ENCODE measurements at places on chromosomes 3 and 15. TPM values are rescaled to one million over a fixed set of nuclear protein-coding genes. Genes with fewer than 3 reads are reported as not detected.

DNA sequence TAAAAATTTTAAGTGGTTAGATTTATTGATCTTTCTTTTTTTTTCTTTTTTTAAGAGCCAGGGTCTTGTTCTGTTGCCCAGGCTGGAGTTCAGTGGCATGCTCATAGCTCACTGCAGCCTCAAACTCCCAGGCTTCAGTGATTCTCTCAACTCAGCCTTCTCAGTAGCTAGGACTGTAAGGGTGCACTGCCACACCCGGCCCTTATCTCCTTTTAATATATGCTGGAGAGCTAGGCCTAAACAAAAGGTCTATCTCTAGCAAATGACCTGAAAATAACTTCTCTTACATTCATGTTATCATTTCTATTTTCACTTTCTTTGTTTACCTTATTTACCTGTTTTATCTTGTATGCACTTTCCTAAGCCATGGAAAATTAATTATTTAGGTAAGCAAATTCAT lies 35.2 kb upstream of the MELTF start:
- peaks cover 31% of the 10 kb centered on the region for H3K36me3 ChIP-seq
- H3K27ac ChIP-seq, result no peak overlapping the region
- H3K4me3 ChIP-seq, result no peak overlapping the region
- H3K4me1 ChIP-seq, result no peaks in the 10 kb centered on the region

- no peak overlapping the region for H3K4me3 ChIP-seq
- no peaks in the 10 kb centered on the region for H3K4me1 ChIP-seq
- H3K36me3 ChIP-seq, result no peaks in the 10 kb centered on the region
Observed at GRCh38 chr3:185712337-185712736, 112.5 kb downstream of the IGF2BP2 start.

DNA sequence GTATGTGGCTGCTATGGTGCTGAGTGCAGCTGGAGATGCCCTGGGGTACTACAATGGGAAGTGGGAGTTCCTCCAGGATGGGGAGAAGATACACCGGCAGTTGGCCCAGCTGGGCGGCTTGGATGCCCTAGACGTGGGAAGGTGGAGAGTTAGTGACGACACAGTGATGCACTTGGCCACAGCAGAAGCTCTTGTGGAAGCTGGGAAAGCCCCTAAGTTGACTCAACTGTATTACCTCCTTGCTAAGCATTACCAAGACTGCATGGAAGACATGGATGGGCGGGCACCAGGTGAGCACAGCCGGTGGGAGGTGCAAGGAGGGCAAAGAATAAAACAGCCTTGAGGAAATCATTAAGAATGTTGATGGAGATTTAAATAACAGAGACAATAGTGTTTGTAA lies 2.9 kb downstream of the ADPRH start:
- H3K4me1 ChIP-seq, result peaks cover 22% of the 10 kb centered on the region
- no peak for DNase-seq
- no peak overlapping the region for H3K27ac ChIP-seq
- H3K27me3 ChIP-seq, result no peaks in the 10 kb centered on the region
- H3K36me3 ChIP-seq, result peaks cover 4% of the 10 kb centered on the region
- no peak overlapping the region for H3K4me3 ChIP-seq

- H3K4me1 ChIP-seq, result peaks cover 28% of the 10 kb centered on the region
- H3K36me3 ChIP-seq, result peaks cover 17% of the 10 kb centered on the region
- H3K4me3 ChIP-seq, result no peak overlapping the region
- H3K27ac ChIP-seq, result no peak overlapping the region
- no peaks in the 10 kb centered on the region for H3K27me3 ChIP-seq
Observed at GRCh38 chr15:72269739-72270138, 2.6 kb downstream of the PARP6 start.

DNA sequence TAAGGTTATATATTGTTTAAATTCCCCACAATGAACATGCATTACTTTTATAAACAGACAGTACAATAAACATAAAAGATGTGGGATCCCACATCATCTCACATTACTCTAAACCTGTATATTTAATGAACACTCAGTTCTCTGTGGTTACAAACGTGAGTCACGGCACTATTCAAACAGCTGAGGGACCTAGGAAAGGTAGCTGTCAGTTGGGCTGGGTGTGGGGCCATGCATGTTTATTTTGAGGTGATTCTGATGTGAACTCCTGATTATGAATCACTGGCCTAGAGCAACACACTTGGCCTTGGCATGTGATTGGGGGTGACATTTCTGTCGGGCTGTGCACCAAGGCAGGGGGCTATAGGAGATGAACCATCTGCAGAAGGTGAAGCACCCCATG lies 147.6 kb upstream of the HACD2 start:
- peaks cover 40% of the 10 kb centered on the region for H3K27me3 ChIP-seq
- H3K36me3 ChIP-seq, result no peaks in the 10 kb centered on the region
- DNase-seq, result no peak
- no peak overlapping the region for H3K4me3 ChIP-seq

PLOD2 gene
- 1.2 TPM for total RNA-seq

DNA sequence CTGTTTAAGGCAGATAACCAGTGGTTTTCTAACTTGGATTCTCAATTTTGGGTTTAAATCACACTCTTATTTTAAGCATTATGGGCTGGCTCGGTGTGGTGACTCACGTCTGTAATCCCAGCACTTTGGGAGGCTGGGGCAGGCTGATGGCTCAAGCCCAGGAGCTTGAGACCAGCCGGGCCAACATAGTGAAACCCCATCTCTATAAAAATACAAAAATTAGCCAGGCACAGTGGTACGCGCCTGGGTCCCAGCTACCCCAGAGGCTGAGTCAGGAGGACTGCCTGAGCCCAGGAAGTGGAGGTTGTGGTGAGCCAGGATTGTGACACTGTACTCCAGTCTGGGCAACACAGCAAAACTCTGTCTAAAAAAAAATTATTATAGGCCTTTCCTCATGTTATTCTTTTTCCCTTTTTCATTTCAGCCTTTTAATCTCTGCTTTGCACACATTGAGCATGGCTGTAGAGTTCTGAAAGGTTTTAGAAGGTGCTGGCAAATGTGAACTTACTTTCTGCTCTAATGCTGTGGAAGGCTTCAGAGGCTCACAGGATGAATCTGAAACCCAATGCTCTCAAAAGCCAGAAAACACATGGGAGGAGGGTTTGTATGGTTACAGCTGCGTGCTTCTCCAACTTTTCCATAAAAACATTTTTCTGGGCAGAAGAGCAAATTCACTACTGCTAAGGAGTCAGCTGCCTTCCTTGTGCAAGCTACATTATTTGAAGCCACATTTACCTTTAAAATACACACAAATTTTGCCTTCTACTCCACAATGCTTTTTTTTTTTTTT lies 32.5 kb downstream of the CHAC1 start:
- H3K27me3 ChIP-seq, result no peaks in the 10 kb centered on the region
- H3K27ac ChIP-seq, result no peak overlapping the region
- H3K4me1 ChIP-seq, result peaks cover 3% of the 10 kb centered on the region
- H3K36me3 ChIP-seq, result peaks cover 39% of the 10 kb centered on the region
- no peak overlapping the region for H3K4me3 ChIP-seq
- no peak for DNase-seq

- H3K36me3 ChIP-seq, result no peaks in the 10 kb centered on the region
- no peak overlapping the region for H3K27ac ChIP-seq
- H3K4me1 ChIP-seq, result no peaks in the 10 kb centered on the region
- H3K27me3 ChIP-seq, result peaks cover 49% of the 10 kb centered on the region
- no peak for DNase-seq
Observed at GRCh38 chr3:186003610-186004009, 65.8 kb upstream of the TRA2B start.

GRCh38 chr3:65385805-65386204 lies 652.9 kb downstream of the MAGI1 start:
- H3K27ac ChIP-seq, result no peak overlapping the region
- no peak for DNase-seq
- H3K4me1 ChIP-seq, result no peaks in the 10 kb centered on the region
- H3K4me3 ChIP-seq, result no peak overlapping the region
- no peaks in the 10 kb centered on the region for H3K27me3 ChIP-seq

DNA sequence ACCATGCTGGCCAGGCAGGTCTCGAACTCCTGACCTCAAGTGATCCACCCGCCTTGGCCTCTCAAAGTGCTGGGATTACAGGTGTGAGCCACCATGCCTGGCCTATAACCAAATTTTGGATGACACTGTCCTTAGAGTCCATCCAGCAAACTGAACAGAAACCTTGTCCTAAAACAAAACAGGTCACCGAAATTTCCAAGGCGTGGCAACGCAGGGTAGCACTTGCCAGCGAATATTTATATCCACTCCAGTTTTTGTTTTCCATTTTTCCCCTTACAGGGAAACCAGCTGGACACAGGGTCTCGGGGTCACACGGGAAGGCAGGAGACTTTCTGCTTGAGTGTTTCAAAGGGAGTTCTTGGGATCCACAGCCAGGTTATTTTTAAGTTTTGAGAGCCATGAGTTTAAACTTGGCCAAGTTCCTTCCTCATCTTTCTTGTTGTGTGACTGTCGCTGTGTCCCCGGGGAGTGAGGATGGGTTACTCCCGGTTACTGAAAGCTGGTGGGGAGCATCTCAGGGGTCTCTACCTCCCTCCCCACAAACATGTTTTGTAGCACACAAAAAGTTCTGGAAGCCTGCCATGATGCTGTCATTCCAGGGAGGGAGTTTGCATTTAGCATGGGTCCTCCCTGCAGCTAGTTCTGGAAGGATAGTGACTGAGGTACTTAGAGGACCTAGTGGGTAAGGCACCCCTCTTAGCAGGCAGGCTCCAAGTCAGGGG lies 12.6 kb downstream of the LIMD1 start:
- H3K4me3 ChIP-seq, result no peak overlapping the region
- no peaks in the 10 kb centered on the region for H3K27me3 ChIP-seq
- H3K27ac ChIP-seq, result no peak overlapping the region
- H3K4me1 ChIP-seq, result peaks cover 16% of the 10 kb centered on the region

ZIC1 gene
- not detected for total RNA-seq

ZNF501 gene
- 1.1 TPM for total RNA-seq

- no peak for DNase-seq
- H3K27ac ChIP-seq, result no peak overlapping the region
- no peaks in the 10 kb centered on the region for H3K27me3 ChIP-seq
- H3K4me3 ChIP-seq, result no peak overlapping the region
Observed at GRCh38 chr3:192249516-192249915, 477.8 kb downstream of the FGF12 start.

MAP1A gene
- 3.0 TPM for total RNA-seq

LDHAL6B gene
- total RNA-seq, result not detected

CYP19A1 gene
- not detected for total RNA-seq

- H3K27me3 ChIP-seq, result no peaks in the 10 kb centered on the region
- H3K36me3 ChIP-seq, result no peaks in the 10 kb centered on the region
- H3K27ac ChIP-seq, result no peak overlapping the region
- H3K4me1 ChIP-seq, result no peaks in the 10 kb centered on the region
- DNase-seq, result no peak
Observed at GRCh38 chr3:69712933-69713332, 26.3 kb upstream of the MITF start.

DNA sequence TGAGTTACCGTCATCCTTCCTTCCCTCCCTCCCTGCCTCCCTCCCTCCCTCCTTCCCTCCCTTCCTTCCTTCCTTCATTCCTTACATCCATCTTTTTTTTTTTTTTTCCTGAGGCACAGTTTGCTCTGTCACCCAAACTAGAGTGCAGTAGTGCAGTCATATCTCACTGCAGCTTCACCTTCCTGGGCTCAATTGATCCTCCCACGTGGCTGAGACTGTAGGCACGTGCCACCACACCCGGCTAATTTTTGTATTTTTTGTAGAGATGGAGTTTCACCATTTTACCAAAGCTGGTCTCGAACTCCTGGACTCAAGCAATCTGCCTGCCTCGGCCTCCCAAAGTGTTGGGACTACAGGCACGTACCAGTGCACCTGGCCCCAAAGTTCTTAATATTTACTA lies 25.8 kb downstream of the USP3 start:
- peaks cover 28% of the 10 kb centered on the region for H3K4me1 ChIP-seq
- no peak overlapping the region for H3K4me3 ChIP-seq
- no peak overlapping the region for H3K27ac ChIP-seq

GASK1A gene
- total RNA-seq, result not detected

DNA sequence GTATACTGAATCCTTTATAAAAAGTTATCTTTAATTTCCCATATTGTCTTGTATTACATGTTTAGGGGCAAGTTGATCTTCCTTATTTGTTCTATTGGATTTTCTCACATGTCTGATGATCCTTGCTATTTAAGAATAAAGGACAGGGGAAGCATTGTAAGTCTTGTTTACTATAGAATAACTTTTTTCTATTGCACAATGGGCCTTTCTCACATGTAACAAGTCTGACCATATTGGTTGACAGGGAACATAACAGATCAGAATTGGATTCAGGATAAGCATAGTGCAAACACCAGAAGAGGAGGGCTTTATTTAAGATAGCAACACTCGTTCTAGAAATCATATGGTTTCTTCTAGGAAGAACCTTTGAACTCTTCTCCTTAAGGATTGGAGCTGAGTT lies 257.9 kb upstream of the RBMS3 start:
- no peaks in the 10 kb centered on the region for H3K27me3 ChIP-seq
- peaks cover 2% of the 10 kb centered on the region for H3K4me1 ChIP-seq
- peaks cover 2% of the 10 kb centered on the region for H3K36me3 ChIP-seq
- no peak overlapping the region for H3K4me3 ChIP-seq
- DNase-seq, result no peak

ISLR2 gene
- total RNA-seq, result 0.20 TPM

PLSCR1 gene
- total RNA-seq, result 257 TPM
